Glomerular endothelial cell (primary cell): ENCODE measurements at places on chromosomes 7 and 10.

DNA sequence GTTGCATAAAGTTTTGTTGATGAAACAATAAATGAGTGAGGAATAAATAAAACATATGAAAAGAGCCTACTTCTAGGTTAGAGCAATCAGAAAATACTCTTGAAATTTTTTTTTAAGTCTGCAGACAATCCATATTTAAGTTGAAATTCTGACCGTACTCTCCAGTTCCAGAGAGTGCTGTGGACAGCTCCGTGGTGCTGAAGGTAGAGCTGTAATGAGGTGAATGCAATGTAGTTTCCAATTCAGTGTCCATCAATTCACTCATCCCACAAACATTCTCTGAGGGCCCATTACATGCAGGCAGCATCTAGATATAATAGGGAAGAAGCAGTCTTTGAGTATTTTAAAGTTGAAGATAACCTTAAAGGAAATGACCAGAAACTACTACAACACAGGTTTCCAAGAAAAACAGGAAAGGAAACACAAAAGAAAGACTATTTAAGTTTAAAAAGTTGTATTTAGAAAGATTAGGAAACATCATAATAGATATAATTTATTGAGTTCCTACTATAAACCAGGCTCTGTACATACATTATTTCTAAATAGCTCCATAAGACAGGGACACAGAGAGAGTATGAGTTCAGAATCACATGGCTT lies 44.0 kb upstream of the CRTAC1 start:
- DNase-seq = no peak

DNA sequence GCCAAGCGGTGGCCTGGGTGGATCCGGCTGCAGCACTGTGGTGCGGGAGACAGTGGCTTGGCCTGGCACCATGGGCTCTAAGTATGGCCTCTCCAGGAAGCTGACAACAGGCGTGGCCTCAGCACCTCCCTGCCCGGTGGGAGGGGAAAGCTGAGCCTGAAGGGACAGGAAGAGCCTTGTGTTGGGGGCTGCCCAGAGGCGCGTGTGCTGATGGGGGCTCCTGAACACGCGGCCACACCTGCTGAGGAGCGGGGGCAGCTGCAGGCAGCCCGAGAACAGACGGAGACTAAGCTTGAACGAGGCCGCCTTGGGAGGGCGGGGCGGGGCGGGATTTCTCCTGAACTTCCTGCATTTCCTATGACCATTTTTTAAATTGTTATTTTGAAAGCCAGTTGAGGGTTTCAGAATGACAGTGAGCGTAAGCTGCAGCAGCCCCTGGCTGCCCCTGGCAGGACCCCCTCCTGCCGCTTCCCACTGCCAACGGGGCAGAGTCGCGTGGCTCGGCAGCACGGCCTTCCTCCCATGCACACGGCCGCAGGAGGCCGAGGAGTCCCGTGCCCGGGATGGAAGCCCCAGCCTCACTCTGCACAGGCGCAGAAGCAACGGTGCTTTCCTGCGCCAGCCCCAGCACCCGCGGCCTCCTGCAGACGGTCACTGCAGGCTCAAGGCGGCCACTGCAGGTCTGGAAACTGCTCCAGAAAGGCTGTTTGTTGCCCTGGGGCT lies 43.2 kb downstream of the DPYSL4 start:
- DNase-seq = no peak

GRCh38 chr10:131650771-131651673 lies 249.8 kb upstream of the PPP2R2D start:
- no peak for DNase-seq

- DNase-seq = no peak
Observed at GRCh38 chr10:11439523-11440053, 171.9 kb downstream of the USP6NL start.

DNA sequence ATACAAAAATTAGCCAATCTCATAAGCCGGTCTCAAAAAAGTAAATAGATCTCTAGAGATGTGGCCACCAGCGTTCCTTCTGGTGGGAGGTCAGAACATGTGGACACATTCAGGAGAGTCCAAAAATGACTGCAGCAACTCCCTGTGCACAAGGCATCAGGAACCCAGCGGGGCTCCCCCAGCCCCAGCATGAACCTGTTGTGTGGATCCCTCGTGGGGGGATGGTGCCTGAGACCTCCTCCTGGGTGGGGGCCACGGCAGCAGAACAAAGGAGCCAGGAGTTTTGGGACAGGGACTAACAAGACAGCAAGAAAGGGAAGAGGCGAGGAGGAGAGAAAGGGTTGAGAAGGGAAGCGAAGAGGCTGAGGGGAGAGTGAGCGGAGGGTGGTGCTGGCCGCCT lies 121.8 kb downstream of the WDR37 start:
- no peak for DNase-seq

DNA sequence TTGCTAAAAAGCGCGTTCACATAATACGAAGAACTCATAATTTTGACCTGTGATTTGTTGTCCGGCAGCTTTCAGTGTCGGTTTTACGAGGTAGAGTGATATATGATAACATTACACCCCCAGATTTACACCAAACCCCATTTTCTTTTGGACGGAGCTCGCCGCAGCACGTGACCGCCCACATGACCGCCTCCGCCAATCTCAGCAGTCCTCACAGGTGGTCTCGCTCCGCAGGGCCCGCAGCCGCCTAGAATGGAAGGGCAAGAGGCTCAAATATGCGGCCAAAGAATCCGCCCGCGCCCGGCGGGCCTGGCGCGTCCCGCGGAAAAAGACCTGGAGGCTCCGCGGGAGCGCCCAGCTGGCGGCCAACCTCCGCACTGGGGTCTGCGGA lies at the start of gene HOXA7:
HOXA7 (minus strand) TSS at position 168 of the 391 bp plus-strand sequence; CDS start at position 38, 130 bp downstream.
- no peak for DNase-seq

GRCh38 chr10:60978287-60979115 lies 34.5 kb upstream of the RHOBTB1 start:
- DNase-seq = peak; percentile 78

DNA sequence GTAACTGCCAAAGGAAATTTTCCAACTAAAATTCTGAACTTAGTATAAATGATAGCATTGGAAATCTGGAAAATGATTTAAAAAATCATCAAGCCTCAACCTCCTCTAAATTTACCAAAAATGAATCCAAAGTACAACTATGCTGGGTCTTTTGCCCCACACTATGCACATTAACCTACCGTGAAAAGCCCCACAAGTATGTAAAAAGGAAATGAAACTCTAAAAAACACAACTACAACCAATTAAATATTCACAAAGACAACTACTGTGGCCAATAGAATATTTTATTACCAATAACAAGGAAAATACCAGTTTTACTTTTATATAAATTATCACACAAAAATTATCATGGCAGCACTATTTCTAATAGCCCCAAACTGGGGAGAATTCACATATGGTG lies 19.3 kb downstream of the EIF3A start:
- DNase-seq = no peak

DNA sequence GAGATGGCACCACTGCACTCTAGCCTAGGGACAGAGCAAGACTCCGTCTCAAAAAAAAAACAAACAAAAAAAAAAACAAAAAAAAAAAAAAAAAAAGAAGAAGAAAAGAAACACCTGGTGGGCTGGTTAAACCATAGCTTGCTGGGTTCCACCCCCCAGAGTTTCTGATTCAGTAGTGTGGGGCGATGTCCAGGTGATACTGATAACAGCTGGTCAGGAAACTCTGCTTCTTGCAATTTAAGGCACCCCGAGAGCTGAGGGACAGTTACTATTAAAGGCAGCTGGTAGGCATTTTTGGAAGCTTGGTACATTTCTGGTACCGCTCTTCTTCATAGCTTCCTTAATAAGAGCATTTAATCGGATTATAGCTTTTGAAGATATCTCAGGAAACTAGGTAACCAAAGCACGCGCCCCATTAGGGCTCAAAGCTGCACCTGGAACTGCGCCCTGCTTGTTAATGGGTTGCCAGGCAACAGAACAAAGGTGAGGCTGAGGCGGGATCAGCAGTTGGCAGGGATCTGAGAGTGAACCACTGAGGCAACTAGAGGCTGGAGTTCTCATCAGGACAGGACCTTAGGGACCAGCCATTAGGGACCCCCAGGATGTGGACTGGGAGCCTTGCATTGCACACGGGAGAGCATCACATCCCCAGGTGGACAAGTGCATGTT lies 6.5 kb upstream of the SDK1 start:
- DNase-seq = no peak

DNA sequence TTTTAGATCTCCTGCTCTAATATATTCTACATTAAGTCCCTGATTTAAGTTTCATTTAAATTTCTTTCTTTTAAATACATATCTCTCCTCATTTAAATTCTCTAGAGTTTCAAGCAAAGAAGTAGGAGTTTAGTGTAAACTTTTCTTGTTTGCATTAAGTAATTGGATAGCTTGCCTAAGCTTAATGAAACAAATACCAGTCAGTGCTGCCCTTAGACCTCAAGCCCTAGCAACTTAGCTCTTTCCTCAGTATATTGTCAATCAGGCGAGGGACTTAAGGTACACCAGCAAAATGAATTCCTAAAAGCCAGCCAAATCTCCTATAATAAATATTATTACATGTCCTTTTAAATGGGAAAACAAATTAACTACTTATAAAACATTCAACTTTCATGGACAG lies 101.5 kb downstream of the CHCHD3 start:
- no peak for DNase-seq

DNA sequence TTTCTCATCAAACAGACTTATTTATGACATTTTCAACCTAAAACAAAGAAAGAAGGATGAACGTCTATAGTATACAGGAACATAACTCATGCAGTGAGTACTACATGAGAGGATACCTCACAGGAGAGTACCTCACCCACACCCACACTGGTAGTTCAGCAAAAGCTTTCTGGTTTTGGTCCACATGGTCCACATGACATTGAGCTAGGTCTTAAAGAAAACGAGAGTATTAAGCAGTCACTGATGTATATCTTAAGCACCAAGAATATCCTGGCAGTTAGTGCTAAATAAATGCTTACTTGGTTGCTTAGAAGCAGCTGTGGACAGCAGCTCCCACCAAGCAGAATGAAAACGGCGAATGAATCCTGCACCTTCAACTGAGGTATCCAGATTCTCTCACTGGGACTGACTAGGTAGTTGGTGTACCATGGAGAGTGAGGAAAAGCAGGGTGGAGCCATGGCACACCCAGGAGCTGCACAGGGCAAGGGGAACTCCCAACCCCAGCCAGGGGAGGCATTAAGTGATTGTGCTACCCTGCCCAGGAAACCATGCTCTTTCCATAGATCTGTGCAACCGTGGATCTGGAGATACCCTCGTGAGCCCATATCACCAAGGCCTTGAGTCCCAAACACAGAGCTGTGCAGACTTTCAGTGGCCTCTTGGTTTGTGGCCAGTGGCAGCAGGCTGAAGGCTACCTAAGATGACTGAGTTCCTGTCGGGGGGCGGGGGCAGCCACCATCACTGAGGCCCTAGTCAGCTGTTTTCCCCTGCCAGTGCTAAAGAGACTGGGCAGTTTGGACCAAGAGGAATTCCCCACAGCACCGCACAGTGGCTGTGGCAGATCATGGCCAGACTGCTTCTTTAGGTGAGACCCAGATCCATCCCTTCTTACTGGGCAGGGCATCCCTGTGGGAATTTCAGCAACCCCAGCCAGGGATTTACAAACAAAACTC lies 143.4 kb downstream of the SGMS1 start:
- no peak for DNase-seq

DNA sequence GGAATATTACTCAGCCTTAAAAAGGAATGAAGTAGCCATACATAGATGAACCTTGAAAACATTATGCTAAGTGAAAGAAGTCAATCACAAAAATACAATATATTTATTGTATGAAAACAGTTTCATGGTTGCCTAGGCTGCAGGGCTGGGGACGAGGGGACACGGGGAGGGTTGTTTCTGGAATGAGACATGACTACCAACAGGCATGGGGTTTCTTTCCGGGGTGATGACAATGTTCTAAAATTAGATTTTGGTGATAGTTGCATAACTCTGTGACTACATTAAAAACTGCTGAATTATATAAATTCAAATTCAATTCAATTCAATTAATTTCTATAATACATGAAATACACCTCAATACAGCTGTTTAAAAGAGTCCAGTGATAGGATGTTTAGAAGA lies 88.0 kb downstream of the ARHGAP22 start:
- DNase-seq = no peak

- DNase-seq = no peak
Observed at GRCh38 chr10:117413928-117414618, 38.8 kb upstream of the PDZD8 start.

DNA sequence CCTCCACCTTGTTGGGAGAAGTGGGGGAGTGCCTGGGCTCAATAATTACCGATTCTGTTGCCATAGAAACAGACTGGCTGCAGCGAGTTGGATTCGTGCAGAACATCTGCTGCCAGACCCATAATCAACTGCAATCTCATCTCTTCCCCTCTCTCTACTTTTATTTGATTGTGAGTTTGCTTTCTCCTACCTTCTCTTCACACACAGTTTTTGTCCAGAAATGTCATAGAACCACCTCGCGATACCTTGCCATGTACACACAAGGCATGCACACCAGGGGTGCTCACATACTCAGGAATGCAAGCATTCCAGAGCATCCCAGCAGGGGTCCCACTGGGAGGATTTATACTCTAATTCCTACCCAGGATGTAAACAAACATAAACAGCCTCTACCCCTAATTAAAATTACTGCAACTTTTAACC lies 262.2 kb upstream of the AOAH start:
- DNase-seq = no peak

GRCh38 chr10:72124989-72125388 lies 36.6 kb upstream of the SPOCK2 start:
- no peak for DNase-seq

- no peak for DNase-seq
Observed at GRCh38 chr7:87100326-87100725, 40.9 kb upstream of the ELAPOR2 start.

GRCh38 chr10:102117391-102118159 lies 2.6 kb downstream of the LDB1 start:
- no peak for DNase-seq

DNA sequence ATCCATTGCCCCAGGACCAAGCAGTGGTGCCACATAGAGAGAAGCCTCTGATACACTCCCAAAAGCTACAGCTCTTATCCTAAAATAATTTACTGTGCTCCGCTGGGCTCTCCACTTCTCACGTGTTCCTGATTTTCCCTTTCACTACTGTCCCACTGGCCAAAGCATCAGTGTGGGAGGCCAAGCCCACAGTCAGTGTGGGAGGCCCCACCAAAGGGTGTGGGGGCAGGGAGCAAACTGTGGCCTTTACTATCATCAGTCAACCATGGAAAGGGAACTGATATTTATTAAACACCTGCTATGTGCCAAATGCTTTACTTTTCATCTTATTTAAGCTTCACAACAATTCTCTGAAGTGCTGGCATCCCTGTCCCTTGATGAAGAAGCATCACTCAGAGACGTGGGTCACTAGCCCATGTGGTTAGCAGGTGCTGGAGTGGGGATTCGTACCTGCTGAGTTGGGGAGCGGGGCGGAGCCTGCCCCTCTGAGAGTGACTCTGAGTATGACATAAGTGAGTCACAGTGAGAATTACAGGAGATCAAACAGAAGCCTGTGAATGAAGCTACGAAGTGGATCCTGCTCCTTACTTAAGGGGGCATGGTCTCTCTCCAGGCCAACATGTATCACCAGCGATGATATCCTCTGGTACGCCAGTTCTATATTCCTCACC lies 50.4 kb downstream of the PYROXD2 start:
- DNase-seq = no peak

GRCh38 chr10:131094527-131095312 lies 216.8 kb downstream of the TCERG1L start:
- no peak for DNase-seq
